Muscle of arm (tissue), 14 donors: ENCODE measurements at places on chromosomes 7 and 10. TPM values are rescaled to one million over a fixed set of nuclear protein-coding genes. Genes with fewer than 3 reads are reported as not detected.

DNA sequence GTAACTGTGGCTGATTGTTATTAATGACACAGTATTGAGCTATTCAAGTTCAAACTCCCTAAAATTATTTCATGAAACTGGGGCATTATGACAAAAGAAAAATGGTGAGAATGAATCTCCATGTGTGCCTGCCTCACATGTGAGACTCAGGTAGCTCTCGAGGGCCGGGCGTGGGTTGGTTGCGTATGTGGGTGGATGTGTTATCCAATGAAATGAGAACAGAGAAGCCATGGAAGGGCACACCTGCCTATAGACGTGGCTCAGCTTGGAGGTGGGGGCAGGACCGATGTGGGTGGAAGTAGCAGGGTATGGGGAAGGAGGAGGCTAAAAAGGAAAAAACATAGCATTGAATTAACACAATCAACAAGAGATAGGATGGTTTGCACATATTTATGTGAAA is 96.5 kb downstream of the AOAH start:
- DNase-seq = no peak

Gene VWA2
- 0.50 TPM for polyA plus RNA-seq

Gene GRID2IP
- not detected for polyA plus RNA-seq

GRCh38 chr7:142496545-142496991 is 238.7 kb upstream of the PRSS58 start:
- peak; percentile 44 for DNase-seq

Gene ELN
- 83.1 TPM for polyA plus RNA-seq

Gene NEURL1
- 18.2 TPM for polyA plus RNA-seq

DNA sequence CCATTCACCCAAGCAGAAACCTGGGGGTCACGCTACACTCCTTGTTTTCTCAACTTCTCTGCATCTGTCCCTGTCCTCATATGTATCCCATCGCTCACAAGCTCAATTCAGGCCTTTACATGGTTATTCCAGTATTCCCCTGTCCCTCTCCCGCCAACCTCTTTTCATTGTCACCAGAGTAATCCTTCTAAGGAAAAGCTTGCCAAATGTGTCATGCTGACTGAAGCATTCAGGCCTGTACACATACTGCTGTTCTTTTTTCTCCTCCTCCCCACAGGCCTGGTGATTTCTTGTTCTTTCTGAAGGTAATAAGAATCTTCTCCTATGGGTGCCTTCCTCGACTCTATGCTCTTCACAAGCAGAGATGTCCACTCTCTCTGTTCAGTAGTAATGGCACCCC is 282.2 kb downstream of the PHTF2 start:
- DNase-seq = no peak

GRCh38 chr7:79504607-79505389 is 51.3 kb upstream of the MAGI2 start:
- DNase-seq = no peak

- DNase-seq = no peak
Measured at GRCh38 chr7:139808427-139808826, 20.6 kb upstream of the TBXAS1 start.

Gene PSD
- polyA plus RNA-seq = 3.7 TPM

DNA sequence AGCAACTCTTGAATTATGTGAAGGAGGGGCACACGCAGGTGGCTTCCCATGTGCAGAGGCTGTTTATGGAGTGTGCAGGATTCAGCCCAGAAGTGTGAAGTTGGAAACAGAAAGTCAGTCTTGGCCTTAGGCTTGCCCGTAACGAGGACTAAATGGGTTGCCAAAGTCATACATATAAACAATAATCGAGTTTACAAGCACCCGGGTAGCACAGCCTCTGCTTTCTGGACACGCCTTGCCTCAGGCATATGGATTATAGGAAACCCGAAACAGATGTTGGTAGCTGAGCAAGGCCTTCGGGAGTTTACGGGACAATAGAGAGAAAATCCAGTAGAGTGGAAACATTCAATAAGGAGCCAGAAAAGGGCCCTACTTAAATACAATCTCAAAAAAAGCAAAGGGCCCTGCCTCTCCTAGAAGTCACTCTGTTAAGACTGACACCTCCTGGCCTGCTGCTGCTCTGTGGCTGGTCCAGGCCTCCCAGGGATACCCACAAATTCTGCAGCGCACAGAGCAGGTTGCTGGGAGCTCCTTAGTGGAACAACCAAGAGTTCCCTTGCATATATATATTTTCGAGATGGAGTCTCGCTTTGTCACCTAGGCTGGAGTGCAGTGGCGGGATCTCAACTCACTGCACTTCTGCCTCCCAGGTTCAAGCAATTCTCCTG is 48.5 kb downstream of the SMKR1 start:
- peak; percentile 59 for DNase-seq

DNA sequence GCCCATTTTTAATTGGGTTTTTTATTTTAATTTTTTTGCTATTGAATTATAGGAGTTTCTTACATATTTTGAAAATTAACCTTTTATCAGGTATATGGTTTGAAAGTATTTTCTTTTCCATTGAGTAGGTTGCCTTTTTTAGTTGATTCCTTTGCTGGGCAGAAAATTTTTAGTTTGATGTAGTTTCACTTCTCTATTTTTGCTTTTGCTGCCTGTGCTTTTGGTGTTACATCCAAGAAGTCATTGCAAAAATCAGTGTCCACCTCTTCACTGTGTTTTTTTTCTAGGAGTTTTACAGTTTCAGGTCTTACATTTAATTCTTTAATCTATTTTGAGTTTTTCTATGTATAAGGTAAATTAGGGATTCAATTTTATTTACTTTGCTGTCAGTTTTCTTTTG is 129.8 kb upstream of the FERD3L start:
- DNase-seq = no peak

Gene SFRP4
- 14.5 TPM for polyA plus RNA-seq

DNA sequence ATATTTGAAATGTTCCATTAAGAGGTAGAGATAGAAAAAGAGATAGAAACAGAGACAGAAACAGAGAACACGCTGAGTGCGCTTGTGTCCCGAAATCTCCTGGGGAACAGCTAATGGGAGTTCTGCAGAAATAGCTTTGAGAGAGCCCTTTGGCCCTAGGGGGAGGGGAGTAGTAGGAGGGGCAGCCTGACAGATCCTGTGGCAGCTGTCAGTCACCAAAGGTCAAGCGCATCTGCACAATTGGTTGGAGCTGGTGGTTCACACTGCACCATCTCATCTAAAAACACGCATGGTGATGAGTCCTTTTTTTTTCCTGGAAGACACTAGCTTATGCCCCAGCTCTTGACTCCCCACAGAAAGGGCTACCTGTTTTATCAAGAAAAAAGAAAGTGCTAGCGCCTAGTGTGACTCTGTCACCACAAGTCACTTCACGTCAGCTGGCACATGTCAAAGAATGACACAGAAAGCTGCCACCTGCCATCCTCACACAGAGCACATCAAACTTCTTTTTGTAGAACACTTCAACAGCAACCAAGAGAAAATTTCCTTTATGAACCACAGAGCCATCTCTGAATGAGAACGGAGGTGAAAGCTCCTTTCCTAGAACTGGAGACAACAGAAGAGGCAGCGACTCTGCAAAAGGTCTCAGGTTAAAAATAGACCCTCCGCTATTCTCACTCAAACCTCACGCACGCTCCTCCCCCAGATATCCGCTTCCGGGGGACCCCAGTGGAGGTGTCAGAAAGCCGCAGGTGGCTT is 125.7 kb downstream of the GFRA1 start:
- DNase-seq = no peak
